Stimulated activated CD4-positive, alpha-beta T cell treated with anti-CD3 and anti-CD28 coated beads, Interleukin-4, amount 100 ng/mL, for 1 hour (primary cell): ENCODE measurements at places on chromosomes 4 and X.
A peak's percentile ranks its signal among the peaks of the same experiment; 100 is the strongest.

GRCh38 chrX:68440940-68441339 is 7.6 kb upstream of the OPHN1 start:
- no peak for DNase-seq

DNA sequence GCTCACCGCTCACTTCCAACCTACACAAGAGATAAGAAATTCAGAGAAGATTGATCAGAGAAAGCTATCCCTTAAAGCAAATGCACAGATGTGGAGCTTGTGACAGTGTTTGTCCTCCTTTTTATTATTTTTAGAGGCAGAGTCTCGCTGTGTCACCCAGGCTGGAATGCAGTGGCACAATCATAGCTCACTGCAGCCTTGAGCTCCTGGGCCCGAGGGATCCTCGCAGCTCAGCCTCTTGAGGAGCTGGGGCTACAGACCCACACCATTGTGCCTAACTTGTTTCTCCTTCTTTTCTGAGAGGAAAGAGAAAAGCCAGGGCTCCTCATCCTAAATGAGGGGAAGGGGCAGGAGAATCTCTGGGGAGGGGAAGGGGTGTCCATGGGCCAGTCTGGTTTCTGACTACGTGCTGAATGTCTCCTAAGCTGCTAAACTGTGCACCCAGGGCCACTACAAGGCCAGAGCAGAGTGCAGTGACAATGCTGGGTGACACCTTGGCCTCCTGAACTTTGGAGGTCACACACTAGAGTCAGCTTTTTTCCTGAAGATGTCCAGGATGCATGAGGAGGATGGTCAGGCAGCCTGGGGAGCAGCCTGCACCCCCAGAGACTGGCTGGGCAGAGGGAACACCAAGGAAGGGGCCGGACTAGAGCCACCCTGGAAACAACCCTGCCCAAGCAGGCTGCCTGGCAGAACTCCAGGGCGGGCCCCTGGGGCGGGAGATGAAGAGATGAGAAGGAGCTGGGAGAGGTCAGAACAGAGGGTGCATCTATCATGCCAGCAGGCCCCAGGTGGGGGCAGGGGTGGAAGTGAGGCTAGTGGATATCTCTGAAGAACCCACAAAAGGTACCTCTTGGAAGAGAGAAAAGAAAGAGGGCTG is 55.5 kb upstream of the PROM1 start:
- no peak for DNase-seq

DNA sequence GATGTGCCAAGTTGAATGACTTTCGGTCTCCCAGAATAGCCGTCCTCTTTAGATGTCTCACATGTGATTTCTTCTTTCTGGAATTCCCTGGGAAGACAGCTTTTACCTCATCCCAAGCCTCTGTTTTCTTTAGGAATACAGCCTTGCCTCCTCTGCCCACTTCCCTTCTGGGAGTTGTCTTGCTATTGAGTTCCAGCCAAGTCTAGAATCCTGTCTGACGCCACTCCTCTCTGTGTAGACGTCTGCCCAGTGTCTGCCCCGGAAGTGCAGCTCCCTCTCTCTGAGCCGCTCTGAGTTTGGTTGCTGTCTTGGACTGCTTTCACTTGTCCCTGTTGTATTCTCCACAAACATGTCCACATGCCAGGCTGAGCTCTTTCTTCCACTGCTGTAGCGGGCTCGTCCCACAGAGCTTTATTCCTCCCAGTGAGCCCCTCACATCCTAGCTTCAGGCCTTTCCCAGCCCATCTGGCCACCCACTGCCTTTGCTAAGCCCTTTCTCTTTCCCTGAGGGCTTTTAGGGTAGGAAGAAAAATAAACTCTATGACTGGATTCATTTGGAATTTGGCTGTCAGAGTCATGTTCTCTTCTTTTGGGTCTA is 9.0 kb upstream of the IGFBP7 start:
- DNase-seq = no peak

GRCh38 chr4:6273661-6273990 is 4.0 kb downstream of the WFS1 start:
- DNase-seq = no peak

DNA sequence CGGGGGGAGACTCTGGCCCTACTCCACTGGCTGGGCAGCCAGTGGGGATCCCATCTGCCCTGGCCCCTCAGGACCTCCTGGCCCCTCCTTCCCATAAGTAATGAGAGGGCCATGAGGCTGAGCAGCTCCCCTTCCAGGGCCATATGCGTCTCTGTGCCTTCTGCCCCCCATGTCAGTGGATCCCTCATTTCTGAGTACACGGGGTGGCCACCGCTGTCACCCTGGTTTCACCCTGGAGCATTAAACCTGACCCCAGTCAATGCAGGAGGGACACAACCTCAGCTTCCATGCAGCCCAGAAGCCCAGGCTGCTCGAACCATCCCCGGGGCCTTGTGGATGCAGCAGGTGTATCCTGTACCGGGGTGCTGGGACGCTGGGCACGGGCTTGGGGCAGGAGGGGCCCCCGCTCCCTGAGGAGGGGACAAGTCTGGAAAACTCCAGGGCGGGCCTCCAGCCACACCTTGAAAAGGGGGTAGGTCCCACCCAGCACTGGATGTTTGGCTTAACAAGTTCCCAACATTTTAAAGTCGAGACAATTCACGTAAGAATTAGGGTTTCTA is 24.2 kb downstream of the ATP5ME start:
- DNase-seq = no peak

DNA sequence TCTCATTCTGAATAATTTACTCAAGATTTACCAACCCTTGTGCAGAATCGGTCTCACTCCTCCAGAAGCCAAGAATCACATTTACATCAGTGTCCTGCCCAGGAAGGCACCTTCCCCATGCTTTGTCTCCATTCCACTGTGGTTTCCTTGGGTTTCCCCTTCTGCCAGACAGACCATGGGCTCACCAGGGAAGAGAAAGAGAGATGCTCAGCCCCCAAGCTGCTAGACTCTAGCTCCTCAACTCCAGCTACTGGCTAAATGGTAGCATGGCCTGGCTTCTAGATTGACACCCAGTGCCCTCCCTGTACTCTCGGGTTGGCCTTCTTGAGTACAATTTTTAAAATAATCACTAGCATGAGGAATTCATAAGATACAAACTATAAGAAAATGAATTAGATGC is 12.9 kb downstream of the TLR10 start:
- no peak for DNase-seq

DNA sequence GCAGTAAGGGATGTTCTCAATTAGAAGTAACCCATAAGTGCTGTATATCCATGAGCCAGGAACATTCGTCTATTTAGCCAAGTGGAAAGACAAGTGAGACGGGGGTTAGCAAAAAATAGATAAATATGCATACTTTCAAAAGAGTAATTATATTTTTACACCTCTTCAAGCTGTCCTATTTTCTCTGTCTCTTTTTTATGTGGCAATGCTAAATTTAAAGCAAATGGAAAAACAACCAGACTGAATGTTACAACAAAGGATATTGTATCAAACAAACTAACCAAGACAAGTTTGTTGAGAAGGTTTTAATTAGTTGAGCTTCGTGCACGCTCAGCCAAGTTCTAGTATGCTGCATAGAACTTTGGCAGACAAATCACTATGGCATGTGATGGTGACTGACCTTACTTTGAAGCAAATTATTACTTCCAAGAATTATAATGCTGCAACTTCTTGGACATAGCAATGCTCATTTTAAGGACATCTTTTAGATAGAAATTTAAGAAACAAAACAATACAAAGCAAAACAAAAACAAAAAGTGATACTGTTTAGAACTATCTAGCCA is 61.4 kb upstream of the TMEM150C start:
- DNase-seq = no peak

- DNase-seq = no peak
Observed at GRCh38 chr4:163638909-163639308, 144.4 kb downstream of the TMA16 start.

GRCh38 chr4:102518703-102519131 is 17.6 kb downstream of the NFKB1 start:
- no peak for DNase-seq

DNA sequence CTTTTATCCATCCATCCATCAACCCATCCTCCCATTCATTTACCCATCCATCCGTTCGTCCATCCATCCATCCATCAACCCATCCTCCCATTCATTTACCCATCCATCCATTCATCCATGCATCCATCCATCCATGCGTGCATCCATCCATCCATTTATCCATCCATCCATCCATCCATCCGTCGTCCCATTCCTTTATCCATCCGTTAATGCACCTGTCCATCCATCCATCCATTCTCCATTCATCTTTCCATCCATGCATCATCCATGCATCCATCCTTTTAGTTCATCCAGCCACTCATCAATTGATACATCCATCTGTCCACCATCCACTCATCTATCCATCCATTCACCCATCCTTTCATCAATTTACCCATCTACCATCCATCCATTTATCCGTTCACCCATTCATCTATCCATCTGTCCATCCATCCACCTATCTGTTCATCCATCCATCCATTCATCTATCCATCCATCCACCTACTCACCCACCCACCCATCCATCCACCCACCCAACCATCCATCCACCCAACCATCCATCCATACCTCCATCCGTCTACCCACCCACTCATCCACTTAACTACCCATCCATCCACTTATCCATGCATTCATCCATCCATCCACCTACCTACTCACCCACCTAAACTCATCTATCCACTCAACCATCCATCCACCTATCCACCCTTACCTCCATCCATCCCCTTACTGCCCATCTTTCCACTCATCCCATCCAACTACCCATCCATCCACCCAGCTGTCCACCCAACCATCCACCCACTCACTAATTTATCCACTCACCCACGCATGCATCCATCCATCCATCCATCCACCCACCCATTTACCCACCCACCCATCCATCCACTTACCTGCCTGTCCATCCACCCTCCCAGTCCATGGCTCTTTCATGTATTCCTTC is 9.6 kb downstream of the CD99 start:
- DNase-seq = no peak

- DNase-seq = peak; percentile 22
Observed at GRCh38 chr4:173500841-173501591, 29.0 kb downstream of the HAND2 start.

- no peak for DNase-seq
Observed at GRCh38 chrX:154738011-154738738, 12.7 kb downstream of the GAB3 start.

DNA sequence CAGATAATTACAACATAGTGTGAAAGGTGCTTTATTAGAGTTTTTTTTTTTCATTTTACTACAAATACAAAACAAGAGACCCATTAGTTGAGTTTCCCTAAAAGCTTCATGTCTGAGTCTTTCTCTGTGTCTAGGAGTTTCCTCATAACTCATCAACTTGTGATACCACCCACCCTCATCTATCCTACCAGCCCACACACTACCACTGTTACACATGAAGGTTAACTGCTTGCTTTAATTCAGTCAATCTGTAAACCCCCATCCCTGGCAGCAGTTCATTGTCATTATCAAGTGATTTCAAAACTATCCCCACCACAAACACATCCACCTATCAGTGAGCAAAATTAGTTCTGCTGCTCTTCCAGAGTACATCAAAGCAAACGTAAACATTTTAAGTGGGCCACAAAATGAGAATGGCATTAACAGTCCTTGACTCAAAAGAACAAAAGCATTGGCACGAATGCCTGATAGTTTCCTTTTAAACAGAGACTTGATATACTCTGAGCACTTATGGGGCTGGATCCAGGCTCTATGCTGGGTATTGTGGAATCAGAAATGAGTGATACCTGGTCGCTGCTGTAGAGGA is 331.6 kb upstream of the FAM241A start:
- DNase-seq = no peak

DNA sequence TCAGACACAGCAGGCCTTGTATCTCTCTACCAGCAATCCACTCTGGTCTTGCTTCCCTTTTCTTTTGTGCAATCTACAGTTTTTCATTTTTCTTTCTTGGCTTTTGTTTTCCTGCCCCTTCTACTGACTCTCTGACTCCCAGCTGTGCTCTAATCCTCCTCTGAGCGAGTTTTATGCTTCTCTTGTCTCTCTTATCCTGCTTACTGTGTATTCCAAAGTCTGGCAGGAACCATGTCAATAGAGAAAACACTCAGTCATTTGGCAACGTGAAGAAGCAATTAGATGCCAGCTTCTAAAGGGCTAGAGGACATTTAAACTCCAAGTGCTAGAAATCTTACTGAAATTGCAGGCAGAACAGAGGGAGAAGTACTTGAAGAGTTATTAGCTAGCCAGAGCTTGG is 984.6 kb upstream of the TENM3 start:
- DNase-seq = no peak

GRCh38 chr4:65623506-65623905 is 46.8 kb downstream of the EPHA5 start:
- no peak for DNase-seq

DNA sequence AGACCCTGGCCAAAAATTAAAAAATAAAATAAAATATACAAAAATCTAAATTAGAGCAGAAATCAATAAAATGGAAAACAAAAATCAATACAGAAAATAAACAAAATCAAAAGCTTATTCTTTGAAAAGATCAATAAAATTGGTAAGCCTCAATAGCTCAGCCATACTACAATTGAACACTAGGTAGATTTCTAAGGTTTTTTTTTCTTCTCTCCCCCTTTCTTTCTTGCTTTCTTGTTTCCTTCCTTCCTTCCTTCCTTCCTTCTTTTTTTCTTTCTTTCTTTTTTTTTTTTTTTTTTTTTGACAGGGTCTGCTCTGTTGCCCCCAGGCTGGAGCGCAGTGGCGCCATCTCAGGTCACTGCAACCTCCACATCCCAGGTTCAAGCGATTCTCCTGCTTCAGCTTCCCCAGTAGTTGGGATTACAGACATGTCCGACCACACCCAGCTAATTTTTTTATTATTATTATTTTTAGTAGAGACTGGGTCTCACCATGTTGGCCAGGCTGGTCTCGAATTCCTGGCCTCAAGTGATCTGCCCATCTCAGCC is 23.4 kb upstream of the PPP3CA start:
- no peak for DNase-seq

DNA sequence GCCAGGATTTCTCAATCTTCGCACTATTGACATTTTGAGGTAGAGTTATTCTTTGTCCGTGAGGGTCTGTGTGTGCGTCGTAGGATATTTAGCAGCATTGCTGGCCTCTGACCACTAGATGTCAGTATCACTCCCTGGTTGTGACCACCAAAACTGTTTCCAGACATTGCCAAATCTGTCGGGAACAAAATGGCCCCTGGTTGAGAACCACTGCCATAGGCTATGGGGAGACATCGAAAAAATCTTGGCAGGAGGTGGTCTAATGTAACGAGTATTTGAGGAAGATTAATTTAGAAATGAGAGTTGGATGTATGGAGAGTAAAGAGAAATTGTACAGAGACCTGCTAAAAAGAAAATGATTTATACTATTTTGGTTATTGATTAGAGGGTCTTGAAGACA is 108.4 kb downstream of the DOCK11 start:
- DNase-seq = peak; percentile 2

DNA sequence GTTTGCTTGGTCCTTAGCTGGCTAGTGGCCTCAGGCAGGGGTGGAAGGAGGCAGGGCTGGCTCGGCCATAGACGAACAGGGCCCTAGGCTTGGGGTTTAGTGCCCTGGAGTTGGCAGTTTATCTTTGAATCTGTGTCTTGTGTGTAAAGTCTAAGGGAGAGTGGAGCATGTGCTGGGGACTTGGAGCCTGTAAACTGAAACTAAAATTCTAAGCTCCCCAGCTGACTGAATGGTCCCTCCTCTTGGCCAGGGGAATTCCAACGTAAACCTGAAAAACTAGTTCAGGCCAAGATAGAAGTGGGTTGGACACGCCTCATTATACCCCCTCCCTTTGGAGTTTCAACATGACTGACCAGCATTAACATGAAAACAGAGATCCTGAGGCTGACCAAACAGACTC is 46.1 kb upstream of the GPR78 start:
- no peak for DNase-seq

GRCh38 chr4:168631241-168632162 is 134.7 kb downstream of the PALLD start:
- no peak for DNase-seq

GRCh38 chrX:71214152-71214551 is 8.9 kb upstream of the GJB1 start:
- no peak for DNase-seq

GRCh38 chr4:100582146-100582545 is 64.3 kb upstream of the EMCN start:
- no peak for DNase-seq
